Aorta (tissue), 5 donors: ENCODE measurements at places on chromosomes 5 and 9. TPM values are rescaled to one million over a fixed set of nuclear protein-coding genes. Genes with fewer than 3 reads are reported as not detected.

DNA sequence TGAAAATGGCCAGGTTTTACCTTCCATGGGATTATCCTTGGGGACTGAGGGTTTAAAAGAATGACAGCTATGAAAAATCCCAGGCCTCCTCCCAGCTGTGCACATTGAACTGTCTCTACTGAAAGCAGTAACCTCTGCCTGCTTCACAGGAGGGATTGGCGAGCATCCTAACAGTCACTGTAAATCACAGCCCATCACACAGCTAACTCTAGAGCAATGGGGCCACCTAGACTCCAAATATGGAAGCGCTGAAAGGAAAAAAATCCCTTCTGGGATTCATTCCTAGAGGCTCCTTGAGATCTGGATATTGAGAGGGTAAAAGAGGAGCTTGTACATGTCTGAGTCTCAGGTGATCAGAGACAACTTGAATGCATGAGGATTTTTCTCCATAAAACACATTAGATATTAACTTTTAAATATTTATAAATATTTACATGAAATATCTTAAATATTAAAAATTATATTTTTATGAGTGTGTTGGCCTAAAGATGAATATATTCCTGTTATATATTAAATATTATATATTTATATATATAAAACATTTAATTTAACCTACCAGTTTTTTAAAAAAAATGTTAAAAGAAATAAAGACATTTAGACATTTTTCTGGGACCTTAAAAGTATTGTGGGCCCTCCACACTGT is 133.8 kb upstream of the SLC24A2 start:
- H3K36me3 ChIP-seq: no peaks in the 10 kb centered on the region
- no peaks in the 10 kb centered on the region for H3K4me1 ChIP-seq
- H3K27ac ChIP-seq: no peak overlapping the region
- no peak overlapping the region for H3K4me3 ChIP-seq

- DNase-seq: no peak
- H3K27me3 ChIP-seq: no peaks in the 10 kb centered on the region
- H3K36me3 ChIP-seq: no peaks in the 10 kb centered on the region
- no peak overlapping the region for H3K4me3 ChIP-seq
These were observed 22.9 kb downstream of the TENT4A start for GRCh38 chr5:6736106-6736505.

PCDHGA3 gene
- 7.4 TPM for total RNA-seq

GRCh38 chr5:14663734-14664269 is 716 bp upstream of the OTULIN start:
- no peaks in the 10 kb centered on the region for H3K36me3 ChIP-seq
- DNase-seq: no peak
- peak overlapping the region; percentile 58 for H3K27ac ChIP-seq
- no peaks in the 10 kb centered on the region for H3K27me3 ChIP-seq
- peaks cover 4% of the 10 kb centered on the region for H3K4me1 ChIP-seq

DNA sequence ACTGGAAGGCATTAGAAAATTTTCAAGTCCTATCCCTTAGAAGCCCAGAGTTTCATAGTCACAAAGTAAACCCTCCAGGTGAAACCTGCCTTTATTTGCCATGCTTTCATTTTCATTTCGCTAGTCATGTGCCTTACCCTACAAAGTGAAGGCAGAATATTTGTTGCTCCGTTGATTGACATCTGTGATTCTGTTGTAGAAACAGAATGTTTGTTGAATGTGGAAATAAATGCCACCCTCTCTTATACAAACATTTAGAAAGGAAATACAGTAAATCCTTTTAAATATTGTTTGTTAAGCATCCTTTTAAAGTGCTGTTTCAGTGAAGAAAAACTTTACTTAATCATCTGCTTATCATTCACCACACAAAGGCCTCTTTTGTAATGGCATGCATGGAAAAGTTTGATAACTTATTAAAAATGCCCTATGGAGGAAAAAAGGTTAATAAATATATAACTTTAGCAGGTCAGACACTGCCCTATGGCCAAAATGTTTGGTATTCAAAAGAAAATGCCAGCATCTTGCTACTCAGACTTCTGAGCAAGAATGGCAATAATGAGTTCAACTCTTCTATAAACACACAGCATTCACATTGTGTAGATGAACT is 34.3 kb upstream of the CAST start:
- H3K27ac ChIP-seq: no peak overlapping the region
- no peak overlapping the region for H3K4me3 ChIP-seq
- no peaks in the 10 kb centered on the region for H3K36me3 ChIP-seq
- no peaks in the 10 kb centered on the region for H3K27me3 ChIP-seq

GRCh38 chr9:91837981-91838731 is 111.9 kb downstream of the ROR2 start:
- no peaks in the 10 kb centered on the region for H3K36me3 ChIP-seq
- peak; percentile 77 for DNase-seq
- H3K27me3 ChIP-seq: no peaks in the 10 kb centered on the region
- H3K27ac ChIP-seq: no peak overlapping the region
- no peaks in the 10 kb centered on the region for H3K4me1 ChIP-seq
- no peak overlapping the region for H3K4me3 ChIP-seq

GRXCR2 gene
- total RNA-seq: not detected

DNA sequence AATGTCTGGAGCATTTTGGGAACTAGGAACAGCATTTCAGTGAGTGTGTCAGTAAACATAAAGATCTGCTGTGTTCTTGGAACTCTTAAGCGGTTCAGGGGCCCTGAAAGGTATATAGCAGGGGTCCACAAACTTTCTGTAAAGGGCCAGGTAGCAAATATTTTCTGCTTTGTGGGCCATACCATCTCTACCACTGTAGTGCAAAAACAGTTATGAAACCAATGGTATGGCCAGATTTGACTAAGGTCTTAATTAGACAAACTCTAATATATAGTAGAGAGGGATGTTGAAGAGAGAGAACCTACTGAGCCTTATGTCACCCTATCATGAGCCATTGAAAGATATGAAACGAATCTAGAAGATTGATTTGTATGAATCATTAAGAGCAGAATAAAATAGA is 5.3 kb downstream of the TNPO1 start:
- H3K4me1 ChIP-seq: no peaks in the 10 kb centered on the region
- DNase-seq: no peak
- no peak overlapping the region for H3K27ac ChIP-seq
- H3K36me3 ChIP-seq: no peaks in the 10 kb centered on the region

PDLIM4 gene
- total RNA-seq: 51.5 TPM

SCGB3A2 gene
- not detected for total RNA-seq

ANKRD18B gene
- total RNA-seq: not detected

DNA sequence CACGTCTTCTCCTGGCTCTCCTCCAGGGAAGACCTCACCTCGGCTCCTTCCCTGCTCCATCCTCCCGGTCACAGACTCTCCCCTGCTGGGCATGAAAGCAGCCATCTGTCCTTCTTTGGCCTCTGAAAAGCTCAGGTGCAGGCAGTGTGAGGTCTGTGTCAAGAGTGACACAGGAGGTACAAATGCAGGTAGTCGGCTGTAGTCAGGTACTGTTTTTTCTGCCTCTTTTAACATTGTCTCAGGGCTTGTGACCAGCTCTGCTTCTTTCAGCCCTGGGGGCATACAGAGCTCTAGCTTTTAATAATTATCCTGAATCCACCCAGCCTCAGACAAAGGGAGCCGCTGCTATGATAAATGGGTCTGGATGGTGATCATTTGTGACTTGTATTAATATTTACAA is 46.4 kb downstream of the C5orf15 start:
- DNase-seq: no peak
- no peak overlapping the region for H3K4me3 ChIP-seq
- H3K36me3 ChIP-seq: no peaks in the 10 kb centered on the region
- no peaks in the 10 kb centered on the region for H3K4me1 ChIP-seq

DNA sequence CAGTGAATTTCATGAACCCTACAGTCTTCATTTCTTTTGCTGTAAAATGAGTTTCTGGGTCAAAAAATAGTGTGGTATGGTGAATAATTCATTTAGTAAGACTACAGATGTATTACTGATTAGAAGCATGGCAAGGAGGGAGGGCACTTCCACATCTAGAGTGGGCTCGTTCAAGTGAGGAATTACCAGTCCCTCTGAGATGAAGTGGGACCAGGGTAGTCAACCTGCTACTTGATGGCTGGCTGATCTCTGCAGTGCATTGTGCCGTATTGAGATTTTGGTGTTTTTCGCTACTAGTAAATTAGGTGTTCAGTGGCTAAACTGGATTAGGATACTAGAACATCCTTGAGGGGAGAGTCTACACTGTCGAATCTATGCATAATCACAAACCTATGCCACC is 10.8 kb downstream of the CDC37L1 start:
- peaks cover 3% of the 10 kb centered on the region for H3K36me3 ChIP-seq
- no peak overlapping the region for H3K27ac ChIP-seq
- peaks cover 5% of the 10 kb centered on the region for H3K4me1 ChIP-seq
- no peaks in the 10 kb centered on the region for H3K27me3 ChIP-seq
- DNase-seq: no peak

MYO10 gene
- total RNA-seq: 19.8 TPM

- no peak for DNase-seq
- H3K4me3 ChIP-seq: no peak overlapping the region
- H3K27ac ChIP-seq: no peak overlapping the region
- H3K4me1 ChIP-seq: no peaks in the 10 kb centered on the region
- H3K27me3 ChIP-seq: no peaks in the 10 kb centered on the region
These were observed 16.4 kb upstream of the GALNT10 start for GRCh38 chr5:154174091-154174490.

PCDHB7 gene
- total RNA-seq: 5.0 TPM

DNA sequence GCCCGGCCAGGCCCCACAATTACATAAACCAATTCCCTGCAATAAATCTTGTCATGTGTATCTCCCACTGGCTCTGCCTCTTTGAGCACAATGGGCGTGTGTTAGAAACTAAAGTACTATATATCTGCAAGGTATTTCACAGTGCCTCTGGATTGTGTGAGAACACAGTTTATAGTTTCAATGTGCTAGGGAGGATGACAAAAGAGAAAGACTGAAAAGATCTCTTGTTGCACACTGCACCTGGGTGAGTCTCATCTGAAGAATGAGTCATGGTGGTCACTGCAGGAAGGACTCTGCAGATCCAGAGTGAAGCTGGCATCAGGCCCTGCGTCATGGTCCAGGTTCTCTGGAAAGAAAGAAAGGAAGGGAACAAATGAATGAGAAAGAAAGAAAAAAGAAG is 20.7 kb upstream of the CTSV start:
- no peaks in the 10 kb centered on the region for H3K4me1 ChIP-seq
- no peaks in the 10 kb centered on the region for H3K27me3 ChIP-seq
- DNase-seq: no peak
- no peak overlapping the region for H3K4me3 ChIP-seq
- H3K36me3 ChIP-seq: no peaks in the 10 kb centered on the region

SPATA31A7 gene
- not detected for total RNA-seq

PCDHA6 gene
- total RNA-seq: 0.36 TPM

DNA sequence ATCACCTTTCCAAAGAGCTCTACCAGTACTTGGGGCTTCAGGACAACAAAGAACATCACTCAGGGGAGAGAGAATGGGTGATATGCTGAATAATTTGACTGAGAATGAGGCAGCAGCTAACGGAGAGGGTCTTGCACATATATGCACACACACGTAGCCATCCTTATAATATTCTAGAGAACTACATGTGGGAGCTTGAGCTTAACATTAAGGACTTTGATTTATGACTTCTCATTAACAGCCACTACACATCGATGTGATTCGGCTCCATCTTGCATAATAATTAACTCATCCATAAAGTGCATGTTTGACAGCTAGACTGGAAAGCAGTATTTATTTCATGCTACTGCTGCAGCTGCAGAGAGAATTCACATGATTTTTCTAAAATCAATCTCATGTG is 163.4 kb downstream of the RAB3C start:
- no peak overlapping the region for H3K27ac ChIP-seq
- no peaks in the 10 kb centered on the region for H3K4me1 ChIP-seq
- no peaks in the 10 kb centered on the region for H3K27me3 ChIP-seq
- no peaks in the 10 kb centered on the region for H3K36me3 ChIP-seq
- no peak overlapping the region for H3K4me3 ChIP-seq

DNA sequence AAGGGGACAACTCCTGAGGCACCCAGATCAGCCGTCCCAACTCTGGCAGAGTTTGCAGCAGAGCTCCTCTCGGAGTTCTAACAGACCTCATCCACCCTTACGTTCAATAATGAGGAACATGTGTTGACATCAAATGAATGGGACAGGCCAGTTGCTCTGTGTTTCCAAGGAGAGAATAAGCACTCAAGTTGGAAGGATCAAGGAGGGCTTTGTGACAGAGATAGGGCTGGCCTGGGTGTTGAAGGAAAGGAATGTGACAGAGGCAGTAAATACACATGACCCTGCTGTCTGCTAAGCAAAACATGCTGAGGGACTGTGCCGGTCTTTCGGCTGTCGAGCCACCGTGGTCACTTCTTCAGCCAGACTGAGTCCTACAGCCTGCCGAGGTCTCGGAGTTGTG is 48.2 kb downstream of the GPR107 start:
- DNase-seq: peak; percentile 31
- no peak overlapping the region for H3K27ac ChIP-seq
- peaks cover 6% of the 10 kb centered on the region for H3K36me3 ChIP-seq
- no peaks in the 10 kb centered on the region for H3K4me1 ChIP-seq
- H3K4me3 ChIP-seq: no peak overlapping the region

GRCh38 chr5:139178935-139179334 is 19.2 kb downstream of the SIL1 start:
- no peak overlapping the region for H3K27ac ChIP-seq
- no peaks in the 10 kb centered on the region for H3K36me3 ChIP-seq
- no peak for DNase-seq

GRCh38 chr9:27765266-27766072 is 192.2 kb upstream of the C9orf72 start:
- no peak for DNase-seq
- H3K4me1 ChIP-seq: no peaks in the 10 kb centered on the region
- no peaks in the 10 kb centered on the region for H3K27me3 ChIP-seq
- no peaks in the 10 kb centered on the region for H3K36me3 ChIP-seq
- H3K4me3 ChIP-seq: no peak overlapping the region

DNA sequence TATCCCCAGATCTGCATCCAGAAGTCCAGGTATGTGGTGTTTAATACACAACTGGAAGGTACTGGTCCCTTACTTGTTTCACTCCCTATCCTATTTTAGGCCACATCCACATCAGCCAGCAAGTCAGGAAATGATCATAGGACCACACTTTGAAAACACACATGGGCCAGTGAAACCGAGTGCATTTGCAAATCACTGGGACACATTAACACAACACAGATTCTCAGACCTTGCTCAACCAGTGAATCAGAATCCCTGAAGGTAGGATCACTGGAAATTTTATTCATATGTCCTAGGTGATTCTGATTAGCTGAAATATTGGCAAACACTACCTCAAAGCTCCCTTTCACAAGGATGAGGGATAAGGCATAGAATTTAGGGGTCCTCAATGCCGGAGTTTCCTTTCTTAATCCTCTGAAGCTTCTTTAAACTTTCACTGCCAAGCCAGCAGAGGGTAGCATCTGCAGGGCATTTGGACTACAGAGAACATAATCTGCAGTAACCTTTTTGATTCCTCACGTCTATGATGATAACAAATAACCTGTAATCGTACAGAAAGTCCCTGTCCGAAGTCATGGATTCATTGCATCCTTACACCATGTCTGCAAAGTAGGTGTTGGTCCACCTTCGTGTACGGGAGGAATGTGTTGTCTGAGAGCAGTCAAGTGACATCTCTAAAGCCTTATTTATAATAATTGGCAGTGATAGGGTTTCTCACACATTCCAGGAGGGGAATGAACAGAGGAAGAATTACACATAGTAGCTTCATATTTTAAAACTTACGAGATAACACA is 11.0 kb upstream of the ABLIM3 start:
- DNase-seq: no peak
- no peak overlapping the region for H3K27ac ChIP-seq
- no peak overlapping the region for H3K4me3 ChIP-seq
